Cerebellar nuclear complex (tissue), 1 donor: ENCODE measurements at places on chromosomes 6 and 20.

DNA sequence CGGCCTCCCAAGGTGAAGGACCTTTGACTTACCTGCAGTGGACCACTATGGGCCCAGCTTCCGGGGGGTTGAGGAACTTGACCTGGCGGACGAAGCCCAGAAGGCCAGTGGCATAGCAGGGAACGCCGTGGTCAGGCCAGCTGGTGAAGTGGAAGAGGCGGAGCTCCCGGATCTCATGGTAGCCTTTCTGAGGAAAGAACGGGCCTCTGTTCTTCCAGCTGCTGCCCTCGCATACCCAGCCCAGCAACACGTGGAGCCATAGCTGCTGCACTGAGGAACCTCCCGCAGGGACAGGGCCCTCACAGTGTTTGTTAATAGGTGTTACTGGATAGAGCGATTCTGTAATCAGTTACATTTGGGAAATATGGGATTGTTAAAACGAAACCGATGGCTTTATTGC lies 492.1 kb upstream of the CHD6 start:
- no peak for DNase-seq

DNA sequence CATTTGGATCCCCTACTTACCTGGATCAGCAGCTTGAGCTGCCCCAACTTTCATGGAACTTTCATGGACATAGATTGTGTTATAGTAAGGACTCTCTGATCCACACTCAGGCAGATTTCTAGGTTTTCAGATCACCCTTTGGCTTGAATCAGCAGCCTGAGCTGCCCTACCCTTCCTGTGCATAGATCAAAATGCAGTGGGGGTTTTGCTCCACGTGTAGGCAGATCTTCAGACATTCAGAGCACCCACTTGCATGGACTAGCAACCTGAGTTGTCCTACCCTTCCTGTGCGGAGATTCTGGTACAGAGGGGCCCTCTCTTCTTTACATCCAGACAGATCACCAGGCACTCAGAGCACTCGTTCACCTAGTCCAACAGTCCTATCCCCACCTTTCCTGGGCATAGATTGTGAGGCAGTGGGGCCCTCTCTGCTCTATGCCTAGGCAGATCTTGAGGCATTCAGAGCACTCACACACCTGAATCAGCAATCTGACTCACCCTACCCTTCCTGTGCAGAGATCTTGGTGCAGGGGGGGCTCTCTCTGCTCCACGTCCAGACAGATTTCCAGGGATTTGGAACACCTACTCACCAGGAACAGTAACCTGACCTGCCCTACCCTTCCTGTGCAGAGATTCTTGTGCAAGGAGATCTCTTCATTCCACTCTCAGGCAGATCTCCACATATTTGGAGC lies 705.2 kb upstream of the NRSN1 start:
- DNase-seq, result no peak

DNA sequence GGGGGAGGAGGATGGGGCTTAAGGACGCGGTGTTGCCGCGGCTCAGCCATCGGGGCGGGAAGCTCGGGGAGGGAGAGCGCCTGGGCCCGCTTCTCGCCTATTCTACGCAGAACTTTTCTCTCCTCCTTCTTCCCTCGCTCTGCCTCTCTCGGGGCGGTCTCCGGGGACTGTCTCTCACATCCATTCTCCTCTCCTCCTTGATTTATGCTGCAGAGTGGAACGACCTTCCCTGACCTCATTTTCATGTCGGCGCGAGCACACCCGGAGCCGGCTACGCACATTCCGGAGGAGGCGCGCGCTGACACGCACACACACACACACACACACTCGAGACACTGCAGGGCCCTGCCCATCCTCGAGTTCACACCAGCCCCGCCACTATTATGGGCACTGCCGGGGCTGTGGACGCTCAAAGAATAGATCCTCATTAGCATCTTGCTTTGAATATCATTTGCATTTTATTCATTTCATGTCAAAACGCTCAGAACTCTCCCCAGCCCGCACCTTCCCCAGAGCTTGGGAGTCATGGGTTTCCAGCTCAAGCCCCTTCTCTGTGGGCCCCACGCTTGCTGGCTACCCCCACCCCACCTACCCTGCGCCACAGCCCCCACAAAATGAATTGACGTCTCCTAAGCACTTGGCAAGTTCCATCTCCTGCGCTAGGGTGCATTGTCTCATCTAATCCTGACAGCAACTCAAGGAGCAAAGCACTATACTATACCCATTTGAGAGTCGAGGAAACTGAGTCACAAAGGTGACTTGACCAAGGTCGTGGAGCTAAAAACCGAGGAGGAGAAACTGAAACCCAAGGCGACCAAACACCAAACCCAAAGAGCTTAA lies 36.8 kb downstream of the NCR2 start:
- no peak for DNase-seq

DNA sequence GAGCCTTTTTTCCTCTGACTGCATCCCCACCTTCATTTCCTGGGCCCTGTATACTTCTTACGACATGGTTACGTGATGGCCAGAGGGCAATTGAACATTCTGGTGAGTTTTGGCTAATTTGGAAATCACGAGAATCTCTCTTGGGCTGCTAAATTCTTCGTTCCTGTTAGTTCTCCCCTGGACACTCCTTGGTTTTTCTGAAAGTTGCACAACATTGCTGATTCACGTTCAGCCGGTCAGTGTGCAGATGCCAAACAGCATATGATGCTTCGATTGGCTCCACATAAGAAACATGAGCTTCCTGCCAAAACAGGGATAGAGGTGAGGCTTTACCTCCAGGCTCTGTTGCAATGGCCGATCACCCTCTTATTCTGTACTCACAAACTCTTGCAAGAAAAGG lies 119.4 kb upstream of the LY86 start:
- no peak for DNase-seq

GRCh38 chr20:45774945-45775344 lies 16.7 kb downstream of the WFDC3 start:
- DNase-seq, result no peak

DNA sequence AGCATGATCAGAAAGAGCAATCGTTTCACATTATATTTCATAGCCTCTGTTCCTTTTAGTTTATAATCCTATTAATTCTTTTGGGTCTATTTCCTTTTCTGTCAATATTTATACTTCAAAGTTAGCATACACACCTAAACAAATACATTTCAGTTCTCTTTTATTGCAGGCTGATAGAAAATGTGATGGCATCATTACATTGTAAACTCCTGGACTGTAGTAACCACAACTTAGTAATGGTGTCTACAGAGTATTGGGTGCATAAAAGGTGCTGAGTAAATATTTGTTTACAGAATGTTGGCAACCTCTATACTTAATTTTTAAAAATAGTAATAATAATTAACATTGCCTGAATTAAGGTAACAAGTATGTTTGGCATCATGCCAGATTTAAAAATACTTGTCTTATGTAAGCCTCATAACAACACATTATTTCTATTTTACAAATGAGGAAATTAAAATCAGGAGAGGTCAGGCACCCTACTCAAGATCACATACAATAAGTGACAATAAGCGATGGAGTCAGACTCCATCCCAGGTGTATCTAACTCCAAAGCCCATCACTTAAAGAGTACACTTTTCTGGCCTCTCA lies 195.0 kb downstream of the UBE3D start:
- no peak for DNase-seq

DNA sequence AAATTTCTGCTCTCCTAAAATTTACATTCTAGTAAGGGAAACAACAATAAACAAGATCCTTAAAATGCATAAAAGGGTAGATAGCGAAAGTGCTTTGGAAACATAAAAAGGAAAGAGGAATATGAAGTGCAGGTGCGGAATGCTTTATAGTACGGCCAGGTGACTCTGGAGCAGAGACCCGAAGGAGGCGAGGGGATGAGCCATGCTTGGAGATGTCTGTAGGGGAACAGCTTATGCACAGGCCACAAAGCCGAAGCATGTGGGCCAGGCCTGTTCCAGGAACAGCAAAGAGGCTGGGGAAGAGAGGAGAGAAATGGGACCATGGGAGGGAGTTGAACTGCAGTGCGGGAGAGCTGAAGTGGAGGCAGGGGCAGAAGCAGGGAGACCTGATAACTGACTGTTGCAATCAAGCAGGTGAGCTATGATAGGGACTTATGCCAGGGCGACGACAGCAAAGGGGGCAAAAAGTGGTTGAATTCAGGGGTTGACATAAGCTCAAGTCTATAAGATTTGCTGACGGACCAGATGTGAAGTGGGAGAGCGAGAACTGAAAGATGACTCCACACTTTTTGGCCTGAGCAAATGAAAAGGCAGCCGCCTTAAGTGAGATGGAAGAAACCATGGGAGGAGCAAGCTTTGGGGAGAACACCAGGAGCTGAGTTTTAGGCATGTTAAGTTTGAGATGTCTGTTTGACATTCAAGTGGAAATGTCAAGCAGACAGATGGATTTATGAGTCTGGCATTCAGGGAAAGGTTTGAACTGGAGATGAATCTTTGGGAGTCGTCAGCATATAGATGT lies 83.1 kb downstream of the CNBD2 start:
- no peak for DNase-seq

GRCh38 chr6:17045581-17046322 lies 56.1 kb upstream of the STMND1 start:
- no peak for DNase-seq

- no peak for DNase-seq
Measured at GRCh38 chr20:42441864-42442331, 747.8 kb downstream of the PTPRT start.

GRCh38 chr6:37615564-37616340 lies 81.9 kb downstream of the MDGA1 start:
- DNase-seq, result no peak

GRCh38 chr6:169622618-169623017 lies 79.2 kb downstream of the WDR27 start:
- DNase-seq, result no peak

- no peak for DNase-seq
Measured at GRCh38 chr20:49765846-49766541, 46.6 kb upstream of the SLC9A8 start.

- no peak for DNase-seq
Measured at GRCh38 chr20:64064145-64064698, 1.2 kb downstream of the TCEA2 start.

DNA sequence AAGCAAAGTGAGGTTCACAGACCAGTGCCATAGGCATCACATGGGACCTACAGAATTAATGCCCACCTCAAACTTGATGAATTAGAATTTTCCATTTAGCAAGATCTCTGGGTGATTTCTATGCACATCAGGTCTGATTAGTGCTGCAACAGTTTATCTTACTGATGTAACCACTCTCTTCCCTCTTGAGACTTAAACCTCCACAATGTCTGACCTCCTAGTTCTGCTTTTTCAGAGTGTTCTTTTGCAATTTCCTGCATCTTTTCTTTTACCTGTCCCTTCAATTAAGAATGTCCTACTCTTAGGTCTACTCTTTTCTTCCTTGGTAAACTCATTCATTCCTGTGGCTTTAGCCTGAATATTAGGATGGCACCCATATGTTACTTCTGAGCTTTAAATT lies 615.3 kb downstream of the TFAP2A start:
- DNase-seq, result no peak
